OCI-M1 (cell line): ENCODE measurements at places on chromosomes 1 and 21.
A peak's percentile ranks its signal among the peaks of the same experiment; 100 is the strongest.

DNA sequence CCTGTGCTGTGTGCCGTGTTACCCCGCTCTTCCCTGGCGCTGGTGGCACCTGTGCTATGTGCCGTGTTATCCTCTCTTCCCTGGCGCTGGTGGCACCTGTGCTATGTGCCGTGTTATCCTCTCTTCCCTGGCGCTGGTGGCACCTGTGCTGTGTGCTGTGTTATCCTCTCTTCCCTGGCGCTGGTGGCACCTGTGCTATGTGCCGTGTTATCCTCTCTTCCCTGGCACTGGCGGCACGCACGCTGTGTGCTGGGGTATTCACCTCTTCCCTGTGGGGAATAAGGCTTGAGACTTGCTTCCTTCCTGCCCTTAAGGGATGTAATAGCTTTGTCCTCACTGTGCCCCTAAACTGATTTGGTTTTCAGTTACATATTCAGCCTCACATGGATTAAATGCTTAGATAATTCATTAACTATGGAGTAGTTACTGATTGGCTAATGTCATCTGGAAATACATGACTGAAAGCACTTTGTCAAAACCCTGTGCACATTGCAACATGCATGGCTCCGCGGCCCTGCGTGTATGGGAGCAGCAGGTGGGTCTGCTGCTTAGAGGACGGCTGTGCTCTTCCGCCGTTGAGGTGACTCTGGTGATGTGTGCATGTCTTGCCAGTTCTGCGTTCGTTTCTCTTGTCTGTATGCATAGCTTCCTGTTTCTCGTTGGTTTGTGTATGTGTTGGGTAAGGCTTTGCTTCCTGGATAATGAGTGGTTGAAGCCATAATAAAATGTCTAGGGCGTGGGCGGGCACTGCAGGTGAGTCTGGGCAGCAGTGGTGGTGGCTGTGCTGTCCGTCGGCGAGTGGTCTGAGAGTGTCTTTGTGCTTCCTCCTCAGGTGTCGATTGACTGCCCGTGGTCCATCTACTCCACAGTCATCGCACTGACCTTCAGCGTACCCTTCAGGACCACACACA is 17.9 kb upstream of the PWP2 start:
- DNase-seq = no peak

DNA sequence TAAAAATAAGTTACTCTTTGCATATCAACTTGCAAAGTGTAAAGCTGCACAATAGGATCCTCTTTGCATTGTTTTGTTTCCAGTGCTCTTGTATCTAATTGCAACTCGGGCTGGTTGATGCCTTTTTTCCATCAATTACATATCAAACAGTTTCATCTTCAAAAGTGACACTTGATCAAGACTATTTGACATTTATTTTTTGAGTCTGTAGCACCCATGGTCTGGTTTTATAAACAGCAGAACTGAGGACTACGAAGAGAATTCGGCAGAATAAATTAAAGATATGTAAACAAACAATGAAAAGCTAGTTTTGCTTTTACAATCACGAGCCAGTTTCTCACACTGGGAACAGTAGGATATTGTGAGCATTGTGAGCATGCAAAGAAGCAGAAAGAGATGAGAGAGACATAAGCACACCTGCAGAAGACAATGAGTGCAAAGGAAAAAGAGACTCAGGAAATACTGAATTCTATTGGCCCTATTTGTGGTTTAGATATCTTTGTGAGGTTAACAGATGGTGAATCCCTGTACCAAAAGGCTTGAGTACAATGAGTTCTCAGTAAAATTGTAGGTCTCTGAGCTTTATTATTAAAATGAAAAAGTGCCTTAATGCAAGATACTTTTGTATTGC is 45.4 kb downstream of the RPL5 start:
- DNase-seq = no peak

GRCh38 chr1:105872817-105873216 is 1183.7 kb upstream of the PRMT6 start:
- DNase-seq = peak; percentile 53

DNA sequence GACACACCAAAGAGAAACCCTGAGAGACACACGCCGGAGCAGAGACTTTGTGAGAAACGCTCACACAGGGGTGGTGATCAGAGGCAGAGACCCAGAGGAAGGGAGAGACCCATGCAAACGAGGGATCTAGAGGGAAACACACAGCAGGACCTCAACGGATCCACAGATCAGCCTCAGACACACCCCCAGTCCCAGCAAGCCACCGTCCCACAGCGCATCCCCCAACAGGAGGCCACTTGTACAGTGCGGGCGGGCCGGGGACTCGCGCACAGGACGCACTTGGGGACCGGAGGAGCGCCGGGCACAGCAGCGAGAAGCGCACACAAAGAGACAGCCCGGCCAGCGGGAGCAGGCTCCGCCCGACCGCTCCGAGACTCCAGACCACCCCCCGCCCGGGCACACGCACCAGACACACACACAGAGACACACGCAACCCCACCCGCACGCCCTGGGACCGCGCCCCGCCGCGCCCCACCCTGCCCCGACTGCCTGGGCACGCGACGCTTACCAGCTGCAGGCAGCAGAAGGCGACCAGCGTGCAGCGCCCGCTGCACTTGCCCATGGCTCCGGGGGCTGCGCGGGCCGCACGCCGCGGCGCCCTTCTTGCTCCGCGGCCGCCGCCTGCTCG is 587 bp downstream of the NKAIN1 start:
- DNase-seq = no peak

DNA sequence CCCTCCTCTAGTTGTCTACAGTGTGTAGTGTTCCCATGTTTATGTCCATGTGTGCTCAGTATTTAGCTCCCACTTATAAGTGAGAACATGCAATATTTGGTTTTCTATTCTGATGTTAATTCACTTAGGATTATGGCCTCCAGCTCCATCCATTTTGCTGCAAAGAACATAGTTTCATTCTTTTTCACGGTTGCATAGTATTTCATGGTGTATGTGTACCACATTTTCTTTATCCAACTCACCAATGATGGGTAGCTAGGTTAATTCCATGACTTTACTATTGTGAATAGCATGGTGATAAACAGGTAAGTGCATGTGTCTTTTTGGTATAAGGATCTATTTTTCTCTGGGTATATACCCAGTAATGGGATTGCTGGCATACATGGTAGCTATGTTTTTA is 67.0 kb downstream of the TBX19 start:
- DNase-seq = no peak

DNA sequence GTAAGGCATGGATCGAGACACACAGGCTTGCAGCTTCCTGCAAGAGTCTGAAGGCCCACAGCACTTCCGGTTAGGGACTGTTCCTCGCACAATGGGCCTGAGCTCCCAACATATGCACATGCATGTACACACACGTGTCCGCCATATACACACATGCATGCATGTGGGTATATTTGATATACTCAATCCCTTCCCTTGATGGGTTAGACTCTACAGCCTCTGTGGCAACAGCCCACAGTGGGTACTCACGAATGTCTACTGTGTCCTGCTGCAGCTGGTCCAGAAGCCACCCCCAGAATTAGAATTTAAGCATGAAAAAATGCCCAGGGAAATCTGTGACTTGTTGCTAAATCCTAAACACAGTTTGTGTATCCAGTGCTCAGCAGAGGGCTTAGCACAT is 9.9 kb downstream of the F3 start:
- DNase-seq = no peak

GRCh38 chr1:202255343-202255742 is 61.7 kb downstream of the LGR6 start:
- DNase-seq = no peak

DNA sequence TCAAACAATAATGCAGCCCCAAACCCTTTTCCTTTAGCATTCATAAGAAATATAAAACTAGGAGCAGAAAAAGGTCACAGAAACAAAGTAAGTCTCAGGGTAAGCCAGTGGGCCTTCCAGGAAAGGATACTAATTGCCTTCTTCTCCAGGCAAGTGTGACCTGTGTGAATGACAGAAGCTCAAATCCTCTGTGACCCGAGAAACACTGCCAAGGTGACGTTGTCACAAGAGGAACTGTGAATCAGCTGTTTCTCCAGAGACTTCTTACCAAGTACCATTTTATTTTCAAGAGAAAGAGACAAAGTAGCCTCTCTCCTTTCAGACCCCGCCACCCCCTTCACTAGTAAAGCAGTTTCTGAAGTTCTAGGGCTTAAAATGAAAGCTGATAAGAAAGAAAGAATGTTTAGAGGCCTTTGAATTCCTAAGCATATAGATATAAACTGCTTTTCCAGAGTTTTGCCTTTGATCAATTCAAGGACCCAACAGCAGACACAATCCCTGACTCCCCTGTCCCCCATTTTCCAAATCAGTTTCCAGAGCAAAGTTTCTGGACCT is 155.6 kb downstream of the NUF2 start:
- peak; percentile 56 for DNase-seq

DNA sequence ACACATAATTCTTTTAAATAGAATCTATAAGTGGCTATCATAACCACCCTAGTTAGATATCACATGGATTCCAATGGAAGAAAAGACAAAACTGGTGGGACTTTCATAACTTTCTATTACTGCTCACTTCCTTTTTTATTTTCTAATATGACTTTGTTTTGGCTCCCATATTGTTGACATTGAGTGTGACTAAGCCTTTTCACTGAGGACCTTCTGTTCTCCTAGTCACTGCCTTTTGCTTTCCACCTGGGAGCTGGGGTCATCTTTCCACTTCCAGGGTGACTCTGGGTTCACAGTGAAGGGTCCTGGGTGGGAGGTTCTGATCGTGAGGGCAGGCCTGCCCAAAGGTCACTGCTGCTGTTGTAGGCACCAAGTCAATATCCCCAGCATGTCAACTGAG is 275.8 kb downstream of the TGFB2 start:
- DNase-seq = no peak

GRCh38 chr1:101507547-101507971 is 270.7 kb downstream of the S1PR1 start:
- DNase-seq = peak; percentile 35

DNA sequence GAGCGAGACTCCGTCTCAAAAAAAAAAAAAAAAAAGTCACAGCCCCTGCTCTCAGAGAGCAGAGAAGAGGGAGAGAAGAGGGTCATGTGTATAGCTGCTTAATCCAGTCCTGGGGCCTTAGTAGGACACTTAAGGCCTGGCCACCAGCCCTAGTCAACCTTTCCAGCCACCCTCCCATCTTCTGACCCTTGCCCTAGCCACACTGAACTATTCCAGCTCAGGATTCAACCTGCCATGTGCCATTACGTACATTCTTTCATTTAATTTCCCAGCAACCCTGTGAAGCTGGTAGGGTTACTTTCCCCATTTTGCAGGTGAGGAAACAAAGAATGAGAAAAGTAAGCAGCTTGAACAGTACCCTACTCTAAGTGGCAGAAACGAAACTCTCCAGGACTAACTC is 9.0 kb downstream of the FOXO6 start:
- no peak for DNase-seq

GRCh38 chr1:173798078-173798477 is 26.4 kb upstream of the DARS2 start:
- DNase-seq = no peak

- DNase-seq = no peak
Observed at GRCh38 chr1:224615861-224616755, at the start of gene CNIH3. TSS of gene CNIH3 (plus strand) at chr1:224616317. CDS start at chr1:224617175, 858 bp downstream.

- no peak for DNase-seq
Observed at GRCh38 chr1:1092149-1092855, 18.2 kb upstream of the RNF223 start.

- no peak for DNase-seq
Observed at GRCh38 chr21:18772404-18772803, 368.8 kb upstream of the TMPRSS15 start.

DNA sequence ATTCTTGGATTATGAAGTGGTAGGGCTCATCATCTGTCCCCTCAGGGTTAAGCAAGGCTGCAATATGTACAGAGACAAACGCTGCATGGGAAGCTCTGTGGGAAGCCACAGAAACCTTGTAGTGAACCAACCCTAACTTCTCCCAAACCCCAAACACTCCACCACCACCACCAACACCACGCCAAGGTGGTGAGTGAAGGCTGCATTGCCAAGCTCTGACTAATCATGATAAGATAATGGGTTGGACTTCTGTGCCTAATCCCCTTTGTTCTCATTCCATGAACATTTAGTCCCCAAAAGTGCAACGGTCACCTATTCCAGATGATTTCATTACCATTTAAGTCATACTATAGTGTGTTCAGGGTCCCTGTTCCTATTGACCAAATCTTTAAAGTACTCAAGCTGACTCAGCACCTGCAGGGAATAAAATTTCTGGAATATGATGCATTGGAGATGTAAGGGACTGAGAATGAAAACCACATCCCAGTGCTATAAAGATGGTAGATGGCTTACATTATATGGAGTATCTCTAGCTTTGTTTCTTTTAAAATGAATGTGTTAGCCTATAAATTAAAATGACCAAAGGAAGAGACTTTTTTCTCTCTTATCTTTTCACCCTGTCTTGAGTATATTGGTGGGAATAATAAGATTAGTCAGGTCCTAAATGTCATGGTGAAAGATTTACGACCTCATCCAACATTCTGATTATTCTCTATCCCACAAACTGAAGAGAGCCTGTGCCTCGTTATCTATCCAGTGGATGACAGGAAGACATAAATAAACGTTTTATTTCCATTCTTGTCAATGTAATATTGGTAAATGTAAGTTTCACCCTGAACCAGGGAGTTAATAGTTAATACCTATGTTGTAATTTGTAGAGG is 22.6 kb upstream of the PLD5 start:
- DNase-seq = no peak

DNA sequence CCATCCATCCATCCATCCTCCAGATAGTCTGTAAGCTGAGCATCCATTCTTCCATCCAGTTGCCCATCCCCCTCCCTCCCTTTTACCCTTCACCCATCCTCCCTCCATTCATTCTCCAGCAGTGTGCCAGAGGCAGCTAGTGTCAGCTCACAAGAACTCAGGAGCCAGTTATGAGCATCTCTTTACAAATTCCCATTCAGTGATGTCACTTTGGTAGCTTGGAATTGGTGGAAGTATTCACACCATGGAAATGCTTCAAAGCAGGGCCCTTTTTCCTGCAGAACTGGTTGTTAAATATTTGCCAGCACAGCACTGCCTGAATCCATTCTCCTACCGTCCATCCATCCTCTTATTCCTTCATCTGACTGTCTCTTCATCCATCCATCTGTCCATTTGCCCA is 72.5 kb downstream of the ARHGEF10L start:
- no peak for DNase-seq
